ENCODE measurements at places on chromosomes 7 and 10. TPM values are rescaled to one million over a fixed set of nuclear protein-coding genes. Genes with fewer than 3 reads are reported as not detected.

Gene AKR1B15
- 0.43 TPM for total RNA-seq

Gene C10orf90
- under 0.01 TPM for total RNA-seq

Gene PPP1R3C
- total RNA-seq, result 190 TPM

Gene RBM17
- 38.4 TPM for total RNA-seq

Gene ERVW-1
- not detected for total RNA-seq

Gene SHOC2
- 43.4 TPM for total RNA-seq

Gene SPDYE3
- total RNA-seq, result not detected

Gene SUN3
- total RNA-seq, result not detected

Gene GNAI1
- 53.5 TPM for total RNA-seq

Gene MYPN
- 0.14 TPM for total RNA-seq

Gene MGAM2
- not detected for total RNA-seq

Gene C10orf53
- not detected for total RNA-seq

Gene UNCX
- total RNA-seq, result not detected

Gene SPDYE1
- not detected for total RNA-seq

Gene OR9A2
- not detected for total RNA-seq

Gene SKIDA1
- total RNA-seq, result 0.28 TPM

Gene CHST3
- total RNA-seq, result 24.7 TPM

Gene GIMAP1
- total RNA-seq, result under 0.01 TPM

Gene CDC14C
- total RNA-seq, result not detected

Gene CALHM3
- total RNA-seq, result not detected

Gene MAT1A
- total RNA-seq, result not detected

Gene VIPR2
- 0.85 TPM for total RNA-seq

Gene TAS2R5
- 0.57 TPM for total RNA-seq
